ENCODE measurements at places on chromosomes 3 and 15.

DNA sequence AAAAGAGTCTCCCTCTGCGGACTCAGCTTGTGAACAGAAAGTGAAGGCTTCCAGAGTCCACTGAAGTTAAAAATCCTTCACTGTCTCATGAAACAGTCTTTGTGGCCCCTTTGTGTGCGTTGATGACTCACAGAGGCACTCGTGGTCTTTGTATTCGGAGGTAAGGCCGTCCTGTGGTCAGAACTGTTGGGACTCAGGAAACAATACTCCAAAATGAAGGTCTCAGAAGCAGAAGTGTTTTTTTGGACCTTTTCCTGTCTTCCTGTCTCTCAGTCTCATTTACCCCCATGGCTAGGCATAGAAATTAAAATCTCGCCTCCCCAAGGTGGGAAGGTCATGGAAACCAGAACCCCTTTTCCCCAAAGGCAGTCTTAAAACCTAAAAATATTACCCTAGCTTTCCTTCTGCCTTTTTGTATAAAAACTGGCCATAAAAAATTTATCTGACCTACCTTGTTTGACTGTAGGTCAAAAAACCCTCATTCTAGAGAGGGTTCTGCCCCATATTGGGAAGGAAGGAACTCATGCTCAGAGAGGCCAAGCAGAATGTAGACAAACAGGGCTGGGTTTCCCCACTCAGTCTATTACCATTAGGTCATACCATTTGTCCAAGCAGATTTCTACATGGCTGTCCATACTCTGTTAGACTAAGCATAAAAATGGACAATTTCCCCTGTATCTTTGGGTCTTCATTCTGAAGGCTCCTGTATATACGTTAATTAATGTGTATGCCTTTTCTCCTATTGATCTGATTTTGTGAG, 19.1 kb upstream of the EPB42 start:
- DNase-seq, result no peak

DNA sequence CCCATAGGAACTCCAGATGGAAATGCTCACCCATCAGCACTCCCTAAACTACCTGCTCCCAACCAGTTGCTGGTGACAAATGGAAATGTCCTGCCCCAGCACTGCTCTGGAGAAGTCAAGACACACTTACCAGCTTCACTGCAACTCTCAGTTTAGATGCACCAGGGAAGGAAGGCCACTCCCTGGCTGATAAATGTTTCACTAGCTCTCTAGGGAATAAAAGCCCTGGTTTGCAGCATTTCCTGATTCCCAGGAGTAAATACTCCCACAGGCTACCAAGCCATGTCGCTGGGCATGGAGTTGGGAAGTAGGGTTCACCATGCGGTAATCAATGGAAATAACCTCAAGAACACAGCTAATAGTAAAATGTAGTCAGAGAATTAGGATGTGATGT, 112.0 kb upstream of the NEO1 start:
- no peak for DNase-seq

DNA sequence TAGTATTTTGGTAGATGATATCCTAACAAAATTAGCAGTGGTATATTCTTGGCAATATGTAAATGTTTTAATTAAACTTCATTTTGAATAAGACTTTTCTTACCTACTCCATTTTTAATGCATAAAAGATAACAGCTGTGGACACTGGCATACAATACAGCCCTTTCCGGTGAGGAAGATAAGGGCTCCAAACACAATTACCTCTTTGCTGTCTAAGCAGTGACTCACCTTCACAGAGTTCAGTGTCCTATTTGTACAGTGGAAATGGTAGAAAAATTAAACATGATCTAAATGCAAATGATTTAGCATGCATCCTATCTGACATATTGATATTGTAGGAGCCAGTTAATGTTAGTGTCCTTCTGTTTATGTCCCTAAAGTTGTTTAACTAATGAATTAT, 969.4 kb downstream of the PLOD2 start:
- no peak for DNase-seq

GRCh38 chr15:78880242-78880533, 7.5 kb downstream of the MORF4L1 start:
- DNase-seq, result no peak

GRCh38 chr3:108501535-108501934, 8.9 kb downstream of the MYH15 start:
- no peak for DNase-seq

Measured in stimulated activated CD8-positive, alpha-beta memory T cell treated with anti-CD3 and anti-CD28 coated beads, Interleukin-4, amount 100 ng/mL, for 24 hours (primary cell).